Stimulated activated CD8-positive, alpha-beta memory T cell treated with anti-CD3 and anti-CD28 coated beads, Interleukin-15, amount 100 ng/mL, for 24 hours (primary cell): ENCODE measurements at places on chromosomes 2 and 18.

DNA sequence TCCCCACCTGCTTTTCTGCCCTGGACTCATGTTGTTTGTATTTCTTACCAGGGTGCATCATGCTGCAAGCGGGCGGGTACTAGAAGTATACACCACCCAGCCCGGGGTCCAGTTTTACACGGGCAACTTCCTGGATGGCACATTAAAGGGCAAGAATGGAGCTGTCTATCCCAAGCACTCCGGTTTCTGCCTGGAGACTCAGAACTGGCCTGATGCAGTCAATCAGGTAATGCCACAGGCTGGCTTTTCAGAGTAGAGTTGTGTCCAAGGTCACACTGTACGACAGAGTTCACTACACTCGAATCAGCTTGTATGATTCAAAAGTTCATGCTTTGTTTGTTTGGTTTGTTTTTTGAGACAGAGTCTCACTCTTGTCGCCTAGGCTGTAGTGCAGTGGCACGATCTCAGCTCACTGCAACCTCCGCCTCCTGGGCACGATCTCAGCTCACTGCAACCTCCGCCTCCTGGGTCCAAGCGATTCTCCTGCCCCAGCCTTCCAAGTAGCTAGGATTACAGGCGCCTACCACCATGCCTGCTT is 19.4 kb downstream of the SRSF7 start:
- DNase-seq: no peak

GRCh38 chr2:180660881-180661685 is 319.3 kb upstream of the UBE2E3 start:
- no peak for DNase-seq

- no peak for DNase-seq
These were observed 30.4 kb downstream of the KCNK3 start for GRCh38 chr2:26722911-26723310.

GRCh38 chr2:229660951-229661350 is 53.4 kb downstream of the DNER start:
- DNase-seq: no peak

- DNase-seq: peak; percentile 87
These were observed 877 bp upstream of the UGP2 start for GRCh38 chr2:63840785-63841253.

DNA sequence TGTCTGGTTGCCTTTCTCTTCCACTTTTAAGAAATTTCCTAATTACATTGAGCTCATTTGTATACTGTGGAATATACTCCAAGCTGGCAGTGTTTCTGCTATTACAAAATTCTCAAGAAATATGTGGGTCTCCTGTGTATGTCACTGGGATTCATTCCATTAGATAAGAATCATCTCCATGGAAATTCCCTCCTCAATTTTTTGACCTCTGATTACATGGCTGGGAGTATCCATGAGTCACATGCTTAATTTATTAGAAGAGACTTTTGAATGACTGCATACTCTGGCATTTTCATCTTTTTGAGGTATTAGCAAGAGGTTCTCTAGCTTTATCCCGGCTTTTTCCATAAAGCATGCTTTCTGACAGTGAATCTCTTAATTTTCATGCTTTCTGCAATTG is 665.5 kb upstream of the CNTNAP5 start:
- DNase-seq: no peak

- DNase-seq: no peak
These were observed 412.1 kb downstream of the IRS1 start for GRCh38 chr2:226387499-226387942.

DNA sequence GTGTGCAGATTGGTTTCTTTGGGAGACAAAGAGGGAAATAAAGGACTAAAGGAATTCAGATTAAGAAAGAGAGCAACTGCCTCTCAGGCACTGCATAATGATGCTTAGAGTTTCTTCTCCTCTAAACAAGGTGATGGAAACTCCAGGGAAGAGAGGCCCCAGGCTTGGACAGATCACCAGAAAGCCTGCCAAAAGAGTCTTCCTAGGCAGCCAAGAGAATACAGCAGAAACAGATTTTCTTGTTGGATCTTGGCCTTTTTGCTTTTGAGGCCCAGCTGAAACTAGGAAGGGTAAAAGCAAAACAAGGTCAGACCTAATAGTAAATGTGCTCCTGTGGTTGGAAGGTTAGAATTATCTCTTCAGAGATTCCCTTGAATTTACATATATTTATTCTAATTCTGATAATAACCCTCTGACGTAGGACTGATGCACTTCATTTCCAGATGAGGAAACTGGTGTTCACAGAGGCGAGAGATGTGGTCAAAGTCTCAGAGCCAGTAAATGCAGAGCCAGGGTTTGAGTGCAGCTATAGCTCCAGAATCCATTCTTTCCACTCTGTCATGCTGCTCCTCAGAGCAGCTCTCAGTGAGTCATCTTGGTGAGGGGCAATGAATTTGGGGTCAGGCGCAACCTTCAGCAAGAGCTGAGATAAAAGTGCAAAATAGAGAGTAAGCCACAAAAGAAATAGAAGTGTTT is 142.3 kb upstream of the FBXO11 start:
- DNase-seq: no peak

- no peak for DNase-seq
These were observed 9.8 kb upstream of the PAPOLG start for GRCh38 chr2:60746318-60746717.

DNA sequence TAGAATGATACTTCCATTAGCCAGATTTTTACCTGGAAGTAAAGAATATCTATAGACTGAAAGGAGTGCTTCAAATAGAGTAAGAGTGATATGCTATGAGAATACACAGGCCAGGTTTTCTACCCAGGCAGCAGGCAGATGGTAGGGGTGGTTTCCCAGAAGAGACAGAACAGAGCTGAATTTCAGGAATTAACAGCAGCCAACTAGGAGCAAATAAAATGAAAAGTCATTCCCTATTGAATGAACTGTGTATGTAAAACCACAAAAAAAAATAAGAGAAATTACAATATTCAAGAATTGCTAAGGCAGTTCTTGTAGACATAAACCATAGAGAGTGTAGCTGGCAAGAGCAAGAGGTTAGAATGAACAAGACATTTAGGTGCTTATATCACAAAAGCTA is 336.8 kb downstream of the KCNJ3 start:
- no peak for DNase-seq

- no peak for DNase-seq
These were observed 1132.4 kb upstream of the CDH2 start for GRCh38 chr18:29309366-29309765.

- no peak for DNase-seq
These were observed 203.7 kb upstream of the ITGA4 start for GRCh38 chr2:181253438-181253837.
